ENCODE measurements at places on chromosomes 1 and 21.

- no peak for DNase-seq
Observed at GRCh38 chr1:197321811-197322210, 53.8 kb downstream of the CRB1 start.

GRCh38 chr21:18354947-18355346 is 48.6 kb downstream of the TMPRSS15 start:
- DNase-seq: no peak

GRCh38 chr1:244362476-244362875 is 89.2 kb downstream of the ADSS2 start:
- no peak for DNase-seq

GRCh38 chr1:44293761-44294315 is 61.2 kb downstream of the ERI3 start:
- DNase-seq: no peak

All from stimulated activated CD8-positive, alpha-beta memory T cell treated with anti-CD3 and anti-CD28 coated beads, Interleukin-4, amount 100 ng/mL, for 1 hour (primary cell).